NCI-H2171 treated with DMSO at 0.1 percent for 48 hours (cell line): ENCODE measurements at places on chromosomes 13 and 19.
A peak's percentile ranks its signal among the peaks of the same experiment; 100 is the strongest.

DNA sequence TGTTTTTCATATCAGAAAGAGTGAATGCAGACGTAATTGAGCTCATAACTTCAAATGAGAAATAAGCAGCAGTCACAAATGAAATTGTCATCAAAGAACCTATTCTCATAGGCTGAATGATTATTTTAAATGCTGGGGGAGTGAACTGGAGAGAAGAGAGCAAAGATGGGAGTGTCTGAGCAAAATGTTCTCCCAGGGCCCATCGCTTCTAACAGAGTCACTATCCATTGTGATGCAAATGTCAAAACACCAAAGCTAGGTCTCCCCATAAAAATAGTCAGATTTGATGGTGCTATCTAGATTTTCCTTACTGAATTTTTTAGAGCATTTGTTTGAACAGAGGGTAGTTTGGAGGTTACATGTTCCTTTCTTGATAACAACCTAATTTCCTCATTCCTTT lies 278.7 kb downstream of the PCDH9 start:
- DNase-seq, result peak; percentile 61

- peak; percentile 96 for DNase-seq
These were observed 4.2 kb downstream of the KLK3 start for GRCh38 chr19:50858886-50859285.

- DNase-seq, result no peak
These were observed 234.9 kb downstream of the PCDH9 start for GRCh38 chr13:66995203-66995611.

DNA sequence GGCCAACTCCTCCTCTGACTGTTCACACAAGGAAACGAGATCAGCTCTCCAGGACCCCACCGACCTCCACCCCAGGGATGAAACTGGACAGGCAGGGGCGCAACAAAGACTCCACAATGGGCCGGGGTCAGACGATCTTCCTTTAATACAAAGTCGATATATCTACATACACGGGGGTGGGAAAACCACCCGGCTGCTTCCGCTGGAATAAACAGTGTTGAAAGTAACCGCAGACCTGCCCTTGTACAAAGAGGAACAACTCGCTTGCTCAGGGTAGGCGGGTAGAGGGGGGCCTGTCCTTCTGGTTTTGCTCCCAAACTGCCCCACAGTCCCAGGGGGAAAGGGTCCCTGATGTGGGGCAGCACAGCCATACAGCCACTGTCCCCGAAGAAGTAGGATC lies 135.2 kb downstream of the PTPRS start:
- no peak for DNase-seq

- no peak for DNase-seq
These were observed 30.9 kb upstream of the CYP4F8 start for GRCh38 chr19:15584095-15584494.

GRCh38 chr19:3270902-3271301 lies 46.4 kb downstream of the CELF5 start:
- DNase-seq, result peak; percentile 92

DNA sequence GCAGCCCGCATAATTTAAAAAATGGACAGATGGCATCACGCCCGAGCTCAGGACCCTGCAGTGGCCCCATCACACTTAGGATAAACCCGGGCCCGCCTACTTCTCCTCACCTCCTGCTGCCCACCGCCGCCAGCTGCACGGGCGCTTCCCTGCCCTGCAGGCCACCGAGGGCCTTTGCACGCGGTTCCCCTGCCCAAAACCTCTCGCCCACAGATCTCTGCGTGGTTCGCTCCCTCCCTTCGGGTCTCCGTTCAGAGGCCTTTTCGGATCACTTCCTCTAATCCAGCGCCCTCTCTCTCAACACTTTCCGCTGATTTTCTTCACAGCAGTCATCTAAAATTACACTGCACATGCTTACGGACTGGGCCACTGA lies 1.8 kb downstream of the SHISA7 start:
- no peak for DNase-seq

DNA sequence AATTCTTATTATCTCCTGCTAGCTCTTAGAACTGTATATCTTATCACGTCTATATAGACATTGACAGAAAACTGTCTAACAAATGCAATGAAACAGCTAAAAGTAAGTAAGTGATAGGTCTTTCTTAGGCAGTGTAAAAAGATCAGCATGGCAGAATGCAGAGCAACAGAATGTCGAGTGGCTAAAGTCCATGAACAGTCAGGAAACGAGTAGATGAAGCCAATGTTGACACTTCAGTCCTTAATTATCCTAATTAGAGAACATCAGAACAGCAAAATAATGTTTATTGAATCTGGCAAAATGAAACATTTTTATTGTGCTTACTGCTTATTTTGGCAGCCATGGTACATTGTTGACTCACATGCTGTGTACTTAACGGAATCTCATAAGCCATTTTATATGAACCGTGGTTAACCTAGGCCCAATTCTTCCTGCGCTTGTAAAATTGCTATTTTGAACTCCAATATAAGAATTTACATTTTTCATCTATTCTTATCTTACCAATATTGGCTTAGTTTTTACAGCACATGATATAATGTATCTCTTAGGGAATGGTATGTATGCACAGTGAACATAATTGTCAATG lies 748.1 kb downstream of the DACH1 start:
- DNase-seq, result no peak

GRCh38 chr19:47186446-47187334 lies 44.3 kb downstream of the BBC3 start:
- DNase-seq, result no peak
